Stimulated activated CD8-positive, alpha-beta memory T cell treated with anti-CD3 and anti-CD28 coated beads, Interleukin-15, amount 100 ng/mL, for 24 hours (primary cell): ENCODE measurements at places on chromosomes 2 and 18.

GRCh38 chr2:172724724-172725123, 10.9 kb upstream of the RAPGEF4 start:
- DNase-seq = no peak

DNA sequence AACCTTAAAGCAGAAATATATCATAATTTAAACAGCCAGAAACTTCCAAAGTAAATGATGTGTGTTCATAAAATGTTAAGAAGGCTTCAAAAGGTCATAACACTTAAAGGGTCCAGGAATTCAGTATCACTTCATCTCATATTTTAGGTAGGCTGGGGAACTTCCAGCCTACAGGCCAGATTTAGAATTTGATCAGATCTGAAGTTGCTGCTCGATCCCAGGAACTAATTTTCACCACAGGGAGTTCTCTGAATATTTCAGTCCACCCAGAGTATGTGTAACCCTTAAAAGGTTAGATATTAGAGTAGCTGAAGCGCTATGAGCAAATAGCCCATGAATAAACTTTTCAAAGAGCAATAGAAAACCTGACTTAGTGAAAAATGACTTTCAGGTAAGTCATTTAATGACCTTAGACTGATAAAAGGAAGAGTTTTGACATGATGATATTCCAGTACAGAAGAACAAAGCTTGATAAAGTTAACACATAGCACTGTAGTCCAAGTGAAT, 1.7 kb downstream of the WIPF1 start:
- no peak for DNase-seq

- DNase-seq = no peak
These were observed 663.9 kb upstream of the LRRTM1 start for GRCh38 chr2:80968450-80968849.

DNA sequence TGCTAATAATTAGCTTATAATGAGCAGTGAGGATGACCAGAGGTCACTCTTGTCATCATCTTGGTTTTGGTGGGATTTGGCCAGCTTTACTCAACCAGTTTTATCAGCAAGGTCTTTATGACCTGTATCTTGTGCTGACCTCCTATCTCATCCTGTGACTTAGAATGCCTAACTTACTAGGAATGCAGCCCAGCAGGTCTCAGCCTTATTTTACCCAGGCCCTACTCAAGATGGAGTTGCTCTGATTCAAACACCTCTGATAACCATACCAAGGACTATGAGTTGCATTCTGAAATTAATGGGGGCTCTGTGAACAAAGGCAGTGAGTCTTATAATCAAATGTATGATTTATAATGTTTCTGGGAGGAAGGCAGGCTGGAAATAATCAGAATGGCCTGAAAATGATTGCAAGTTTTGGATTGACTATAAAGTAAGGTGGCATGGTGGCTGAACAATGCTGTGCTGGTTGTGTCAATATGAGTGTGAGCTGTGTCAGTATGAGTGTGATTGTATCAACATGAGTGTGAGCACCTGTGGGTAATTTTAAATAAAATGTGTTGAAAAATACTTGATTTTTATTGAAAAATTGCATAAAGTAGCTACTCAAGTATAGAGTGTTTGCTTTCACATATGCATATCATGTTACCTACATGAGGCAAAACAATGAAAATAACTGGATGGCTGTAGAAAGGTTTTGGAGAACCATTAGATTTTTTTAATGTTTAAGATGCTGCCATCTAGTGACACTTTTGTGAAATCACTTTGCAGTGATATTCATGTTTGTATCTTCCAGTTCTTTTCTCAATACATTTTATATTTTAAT, 103.0 kb downstream of the KYNU start:
- DNase-seq = no peak
